ENCODE measurements at places on chromosomes 16 and 17. TPM values are rescaled to one million over a fixed set of nuclear protein-coding genes. Genes with fewer than 3 reads are reported as not detected.

GRCh38 chr17:12415031-12415430 is 250.7 kb upstream of the MYOCD start:
- DNase-seq: no peak

- DNase-seq: no peak
Measured at GRCh38 chr17:27430882-27431491, 25.3 kb upstream of the KSR1 start.

DNA sequence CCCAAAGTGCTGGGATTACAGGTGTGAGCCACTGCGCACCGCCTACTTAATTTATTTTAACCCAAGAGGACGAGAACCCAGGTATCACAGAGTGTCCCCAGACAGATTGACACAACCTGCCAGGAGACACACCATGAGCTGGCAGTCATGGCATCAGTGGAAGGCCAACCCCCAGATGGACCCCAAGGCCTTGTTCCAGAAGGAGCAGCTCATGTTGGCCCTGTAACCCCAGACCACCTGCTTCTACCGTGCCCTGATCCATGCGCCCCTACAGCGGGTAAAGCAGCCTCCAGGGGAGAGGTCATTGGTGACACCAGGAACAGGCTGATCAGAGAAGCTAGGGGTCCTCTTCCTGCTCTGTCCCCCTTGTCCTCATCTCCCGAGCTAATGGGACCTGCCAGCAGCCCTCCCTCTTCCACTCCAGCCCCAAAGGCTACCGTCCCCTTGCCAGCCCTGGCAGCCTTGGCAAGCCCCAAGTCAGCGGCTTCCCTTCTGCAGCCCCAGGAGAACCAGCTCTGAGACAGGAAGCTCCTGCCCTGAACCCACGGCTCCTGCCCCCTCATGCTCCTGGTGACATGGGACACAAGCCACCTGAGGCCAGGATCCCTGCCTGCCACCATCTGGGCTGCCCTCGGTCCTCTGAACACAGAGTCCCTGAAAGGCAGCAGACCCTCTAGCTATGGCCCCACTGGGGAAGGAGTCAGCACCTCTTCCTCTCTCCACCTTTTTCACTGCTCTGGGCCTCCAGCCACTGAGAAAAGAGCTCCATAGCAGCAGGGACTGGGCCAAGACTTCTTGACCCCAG is 6.3 kb downstream of the SULT1A1 start:
- DNase-seq: peak; percentile 68

DNA sequence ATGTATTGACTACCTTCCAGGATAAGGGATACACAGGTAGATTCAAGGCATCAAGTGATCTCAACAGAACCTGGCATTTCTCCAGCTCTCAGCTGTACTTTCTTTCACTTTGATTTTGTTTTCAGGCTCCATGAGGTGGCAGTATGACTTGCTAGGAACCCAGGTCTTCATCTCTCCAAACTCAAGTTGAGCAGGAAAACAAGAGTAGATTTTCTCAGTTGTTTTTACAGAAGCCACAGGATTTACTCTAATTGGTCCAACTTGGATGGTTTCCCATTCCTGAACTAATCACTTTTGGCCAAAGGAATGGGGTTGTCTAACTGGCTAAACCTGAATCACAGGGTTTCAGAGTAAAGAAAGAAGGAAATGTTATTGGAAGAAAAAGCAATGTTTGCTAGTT is 146.6 kb downstream of the TRIM37 start:
- no peak for DNase-seq

- DNase-seq: peak; percentile 80
Measured at GRCh38 chr17:79027274-79027924, 3.4 kb downstream of the C1QTNF1 start.

DNA sequence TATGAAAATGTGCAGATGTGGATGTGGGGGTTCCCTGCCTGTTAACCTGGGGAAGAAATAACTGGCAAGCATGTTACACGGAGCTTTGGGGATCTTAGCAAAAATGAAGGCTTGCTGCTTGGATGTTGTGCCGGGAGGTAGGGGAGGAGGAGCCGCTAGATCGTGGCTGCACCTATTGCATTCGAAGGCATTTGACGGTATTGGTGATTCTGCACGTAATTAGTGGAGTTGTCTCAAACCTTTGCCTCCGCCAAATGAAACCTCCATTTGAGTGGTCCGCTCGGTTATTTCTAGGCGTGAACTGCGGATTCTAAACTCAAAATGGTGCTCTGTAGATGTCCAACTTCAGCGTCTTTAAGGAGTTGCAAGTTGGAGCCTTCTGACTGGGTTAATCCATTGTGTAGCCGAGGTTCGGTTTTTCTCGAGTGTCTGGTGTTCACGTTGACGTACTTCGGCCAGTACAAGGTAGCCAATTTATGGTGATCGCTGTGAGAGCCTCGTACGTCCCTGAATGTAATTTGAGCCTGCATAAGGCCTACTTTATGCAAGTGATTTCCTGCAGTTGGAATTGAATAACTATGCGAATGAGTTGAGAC is 1.5 kb downstream of the TNRC6C start:
- DNase-seq: no peak

- DNase-seq: no peak
Measured at GRCh38 chr17:41230094-41230493, 2.2 kb upstream of the KRTAP9-3 start.

GRCh38 chr17:32803544-32803943 is 73.4 kb downstream of the MYO1D start:
- no peak for DNase-seq

DNA sequence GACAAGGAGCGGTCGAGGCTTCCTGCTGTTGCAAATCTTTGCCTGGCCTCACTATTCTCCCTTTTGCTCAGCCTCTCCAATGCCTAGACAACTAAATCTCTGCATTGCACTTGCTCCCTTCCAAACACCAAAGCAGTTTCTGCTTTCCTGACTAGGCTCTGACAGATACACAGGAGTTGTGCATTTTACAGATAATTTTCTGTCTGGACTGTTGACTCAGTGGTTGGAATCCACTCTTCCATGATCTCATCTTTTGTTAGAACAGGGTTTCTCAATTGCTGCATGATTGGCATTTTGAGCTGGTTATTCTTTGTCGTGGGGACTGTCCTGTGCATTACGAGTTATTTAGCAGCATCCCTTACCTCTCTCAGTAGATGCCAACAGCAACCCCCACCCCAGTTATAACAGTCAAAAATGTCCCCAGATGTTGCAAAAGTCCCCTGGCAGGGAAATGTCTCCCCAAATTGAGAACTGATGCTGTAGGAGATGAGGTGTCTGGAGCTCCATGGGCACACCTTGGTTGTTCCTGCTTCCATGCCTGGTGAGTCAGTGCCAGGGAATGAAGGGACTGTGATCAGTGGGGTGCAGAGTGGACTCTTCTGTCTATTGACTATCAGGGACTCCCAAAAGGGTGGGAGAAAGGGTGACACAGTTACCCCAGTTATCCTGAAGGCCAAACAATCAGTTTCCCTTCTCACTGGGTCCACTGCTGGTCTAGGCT is 557.4 kb upstream of the PSMD7 start:
- no peak for DNase-seq

GRCh38 chr17:81607431-81607830 is 29.5 kb downstream of the NPLOC4 start:
- no peak for DNase-seq

DNA sequence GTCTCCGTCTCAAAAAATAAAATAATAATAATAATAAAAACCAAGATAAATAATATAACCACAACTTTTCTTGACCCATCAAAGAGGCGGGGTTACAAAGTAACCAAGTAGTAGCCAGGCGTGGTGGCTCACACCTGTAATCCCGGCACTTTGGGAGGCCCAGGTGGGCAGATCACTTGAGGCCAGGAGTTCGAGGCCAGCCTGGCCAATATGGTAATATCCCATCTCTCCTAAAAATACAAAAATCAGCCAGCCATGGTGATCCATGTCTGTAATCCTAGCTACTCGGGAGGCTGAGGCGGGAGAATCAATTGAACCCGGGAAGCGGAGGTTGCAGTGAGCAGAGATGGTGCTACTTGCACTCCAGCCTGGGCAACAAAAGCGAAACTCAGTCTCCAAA is 45.3 kb downstream of the ADCY9 start:
- DNase-seq: no peak

DNA sequence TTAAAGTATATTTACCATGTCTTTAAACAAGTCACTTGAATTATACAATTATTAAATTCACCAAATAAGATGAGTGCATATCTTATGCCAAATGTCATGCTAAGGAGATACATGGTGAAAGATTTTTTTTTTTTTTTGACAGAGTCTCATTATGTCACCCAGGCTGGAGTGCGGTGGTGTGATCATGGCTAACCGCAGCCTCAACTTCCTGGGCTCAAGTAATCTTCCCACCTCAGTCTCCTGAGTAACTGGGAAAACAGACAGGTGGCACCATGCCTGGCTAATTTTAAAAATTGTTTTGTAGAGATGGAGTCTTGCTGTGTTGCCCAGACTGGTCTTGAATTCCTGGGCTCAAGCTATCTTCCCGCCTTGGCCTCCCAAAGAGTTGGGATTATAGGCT is 149.0 kb upstream of the GOT2 start:
- DNase-seq: no peak

GRCh38 chr17:78305801-78306200 is 54.1 kb downstream of the SOCS3 start:
- DNase-seq: no peak

DNA sequence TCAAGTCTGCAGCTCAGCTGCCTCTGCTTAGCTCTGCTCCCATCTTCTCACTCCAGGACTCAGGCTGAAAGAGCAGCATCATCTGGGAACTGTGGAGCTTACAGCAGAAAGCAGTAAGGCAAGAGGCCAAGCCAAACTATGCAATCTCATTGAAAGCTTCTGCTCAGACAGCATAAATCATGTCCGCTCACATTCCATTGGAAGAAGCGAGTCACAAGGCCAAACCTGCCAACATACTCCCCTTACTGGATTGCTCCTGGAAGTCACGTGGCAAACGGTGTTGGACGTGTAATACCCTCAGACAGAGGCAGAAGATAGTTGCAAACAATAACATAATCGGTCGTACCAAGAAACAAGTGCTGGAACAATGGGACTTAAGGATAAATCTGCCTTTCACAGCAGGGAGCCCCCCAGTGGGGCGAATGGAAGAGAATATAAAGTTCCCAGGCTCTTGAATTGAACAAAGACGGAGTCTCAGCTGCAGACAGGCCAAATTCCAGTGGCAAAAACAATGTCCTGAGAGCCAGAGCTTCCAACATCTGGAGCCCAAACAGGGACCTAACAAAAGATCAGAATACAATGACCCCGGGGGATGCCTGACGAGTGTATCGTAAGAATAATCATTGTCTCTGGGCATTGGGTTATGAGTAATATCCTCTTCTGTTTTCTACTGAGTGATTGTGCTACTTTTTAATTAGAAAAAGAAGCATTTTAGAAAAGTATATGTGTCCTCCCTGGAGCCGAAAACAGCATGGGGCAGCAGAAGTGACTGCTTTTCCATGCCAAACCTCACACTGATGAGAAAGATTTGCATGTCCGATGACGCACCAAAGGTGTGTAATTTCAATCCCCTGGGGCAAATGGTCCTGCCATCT is 68.4 kb downstream of the CMC2 start:
- no peak for DNase-seq

- no peak for DNase-seq
Measured at GRCh38 chr17:73933164-73933766, 270.2 kb upstream of the RPL38 start.

GRCh38 chr16:4324492-4325252 is 8.8 kb downstream of the GLIS2 start:
- DNase-seq: no peak

GRCh38 chr17:67200727-67201301 is 44.2 kb downstream of the HELZ start:
- no peak for DNase-seq

GRCh38 chr16:85634747-85635544 is 21.8 kb downstream of the GSE1 start:
- DNase-seq: no peak

GRCh38 chr17:75896415-75897159 is at the start of gene TRIM65:
Gene TRIM65 (minus strand): TSS chr17:75896951. CDS start chr17:75896937, 14 bp downstream.
- peak; percentile 97 for DNase-seq

DNA sequence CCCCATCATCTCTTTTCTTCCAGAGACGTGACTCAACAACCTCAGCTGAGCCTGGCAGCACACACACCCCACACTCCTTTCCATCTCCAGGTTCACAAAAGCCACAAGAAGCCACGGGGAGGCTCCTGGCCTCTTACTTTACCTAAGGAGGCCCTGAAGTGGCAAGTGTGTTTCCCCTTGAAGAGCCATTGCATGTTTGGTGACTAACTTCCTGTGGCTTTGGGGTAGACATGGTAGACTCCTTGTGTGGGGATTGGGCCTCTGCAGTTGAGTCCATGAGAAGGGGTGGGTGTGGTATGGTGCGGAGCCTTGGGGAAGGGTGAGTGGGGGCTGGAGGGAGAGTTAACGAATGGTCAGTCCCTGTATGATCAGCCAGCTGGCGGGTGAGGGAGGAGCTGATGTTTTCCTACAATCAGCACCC is 24.2 kb downstream of the SAP30BP start:
- DNase-seq: peak; percentile 45

ODAD4 gene
- 0.74 TPM for total RNA-seq

TMEM100 gene
- 11.8 TPM for total RNA-seq

KPNB1 gene
- 193 TPM for total RNA-seq

ALOXE3 gene
- not detected for total RNA-seq

MPO gene
- total RNA-seq: 0.74 TPM

KRTAP17-1 gene
- not detected for total RNA-seq

CCL16 gene
- not detected for total RNA-seq

SOX8 gene
- total RNA-seq: 0.79 TPM

SMIM22 gene
- not detected for total RNA-seq

CNGB1 gene
- not detected for total RNA-seq

GP2 gene
- total RNA-seq: 4.9 TPM

TBX6 gene
- 0.57 TPM for total RNA-seq

WSCD1 gene
- 6.0 TPM for total RNA-seq

OR1A1 gene
- total RNA-seq: not detected

Measured in posterior vena cava (tissue), 2 donors.